Left renal pelvis (tissue), 4 donors: ENCODE measurements at places on chromosomes 2 and 18. TPM values are rescaled to one million over a fixed set of nuclear protein-coding genes. Genes with fewer than 3 reads are reported as not detected.

DNA sequence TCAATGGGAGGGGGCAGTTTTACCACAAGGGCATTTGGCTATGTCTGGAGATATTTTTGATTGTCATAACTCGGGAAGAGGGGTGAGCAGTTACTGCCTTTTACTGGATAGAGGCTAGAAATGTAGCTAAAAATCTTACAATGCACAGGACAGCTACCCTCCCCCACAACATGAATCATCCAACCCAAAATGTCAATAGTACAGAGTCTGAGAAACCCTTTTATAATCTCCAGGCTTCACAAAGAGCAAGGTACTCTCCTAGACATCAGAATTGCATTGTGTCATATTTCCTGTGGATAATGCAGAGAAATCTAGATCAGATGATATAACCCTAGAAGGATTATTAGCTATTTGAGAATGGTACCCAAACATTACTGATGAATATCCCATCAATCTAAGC lies 277.1 kb upstream of the NRP2 start:
- no peak for DNase-seq

DNA sequence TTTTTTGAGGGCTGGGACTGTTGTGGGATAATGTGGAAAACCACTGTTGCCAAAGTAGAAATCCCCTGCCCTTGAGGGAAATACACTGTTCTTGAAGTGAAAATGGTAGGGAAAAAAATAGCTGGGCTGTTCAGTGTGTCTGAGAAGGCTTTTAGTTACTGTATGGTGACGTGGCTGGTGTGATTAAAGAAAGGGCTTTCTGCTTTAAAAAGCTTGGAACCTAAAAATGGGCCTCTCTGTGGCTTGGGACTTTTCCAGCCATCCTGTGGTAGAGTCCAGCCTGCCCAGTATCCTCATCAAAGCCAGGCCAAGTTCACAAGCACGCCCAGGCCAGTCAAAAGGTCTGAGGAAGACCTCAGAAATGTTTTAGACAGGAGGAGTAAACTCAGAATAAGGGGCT lies 6.8 kb downstream of the MGAT5 start:
- no peak for DNase-seq

DNA sequence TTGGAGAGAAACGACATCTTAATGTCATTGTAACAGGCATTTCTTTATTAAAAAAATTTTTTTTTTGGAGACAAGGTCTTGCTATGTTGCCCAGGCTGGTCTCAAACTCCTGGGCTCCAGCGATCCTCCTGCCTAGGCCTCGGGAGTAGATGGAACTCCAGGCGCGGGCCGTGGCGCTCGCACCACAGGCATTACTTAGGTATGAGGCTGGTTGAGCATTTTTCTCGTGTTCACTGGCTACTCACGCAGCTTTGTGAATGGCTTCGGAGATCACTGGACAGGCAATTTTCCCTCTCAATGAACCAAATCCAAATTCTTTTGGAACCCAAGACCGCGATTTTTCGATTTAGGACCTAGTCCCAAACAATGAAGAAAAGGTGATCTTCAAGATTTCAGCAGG lies 795 bp upstream of the TCF7L1 start:
- DNase-seq = no peak

DNA sequence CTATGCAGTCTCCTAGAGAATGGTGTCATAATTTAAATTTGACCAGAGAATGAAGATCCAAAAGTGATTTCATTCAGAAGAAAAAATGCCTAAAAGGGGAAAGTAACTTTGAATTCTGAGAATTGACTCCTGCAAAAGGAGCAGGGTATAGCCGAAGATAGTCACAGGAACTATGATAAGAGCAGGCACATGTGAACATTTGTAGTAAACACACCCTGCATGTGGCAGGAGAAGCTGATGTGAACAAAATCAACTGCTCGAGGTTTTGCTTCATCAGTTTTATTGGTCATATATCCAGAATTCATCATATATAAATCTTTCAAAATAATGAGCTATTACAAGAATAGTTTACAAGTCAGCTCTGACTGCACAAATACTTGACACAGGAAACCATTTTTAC lies 14.0 kb downstream of the MCFD2 start:
- DNase-seq = no peak

- DNase-seq = no peak
Observed at GRCh38 chr2:175964195-175964594, 37.9 kb downstream of the LNPK start.

DNA sequence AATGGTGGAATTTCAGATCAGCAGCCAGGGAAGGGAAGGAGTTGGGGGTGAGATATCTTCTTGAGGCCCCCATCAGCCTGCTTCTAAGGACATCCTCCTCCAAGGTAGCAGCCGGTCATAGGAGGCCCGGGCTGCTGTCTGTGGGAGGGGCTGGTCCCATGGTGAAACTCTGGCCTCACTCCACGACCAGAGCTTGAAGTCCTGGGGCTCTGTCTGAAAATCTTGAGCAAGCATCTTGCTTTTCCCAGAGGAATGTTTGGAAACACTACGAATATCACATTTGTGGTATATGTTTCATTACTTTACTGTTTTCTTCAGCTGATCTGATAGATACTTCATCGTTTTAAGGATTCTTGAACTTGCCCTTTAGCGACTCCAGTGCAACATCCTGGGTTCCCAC lies 103.7 kb downstream of the CTAGE1 start:
- no peak for DNase-seq

DNA sequence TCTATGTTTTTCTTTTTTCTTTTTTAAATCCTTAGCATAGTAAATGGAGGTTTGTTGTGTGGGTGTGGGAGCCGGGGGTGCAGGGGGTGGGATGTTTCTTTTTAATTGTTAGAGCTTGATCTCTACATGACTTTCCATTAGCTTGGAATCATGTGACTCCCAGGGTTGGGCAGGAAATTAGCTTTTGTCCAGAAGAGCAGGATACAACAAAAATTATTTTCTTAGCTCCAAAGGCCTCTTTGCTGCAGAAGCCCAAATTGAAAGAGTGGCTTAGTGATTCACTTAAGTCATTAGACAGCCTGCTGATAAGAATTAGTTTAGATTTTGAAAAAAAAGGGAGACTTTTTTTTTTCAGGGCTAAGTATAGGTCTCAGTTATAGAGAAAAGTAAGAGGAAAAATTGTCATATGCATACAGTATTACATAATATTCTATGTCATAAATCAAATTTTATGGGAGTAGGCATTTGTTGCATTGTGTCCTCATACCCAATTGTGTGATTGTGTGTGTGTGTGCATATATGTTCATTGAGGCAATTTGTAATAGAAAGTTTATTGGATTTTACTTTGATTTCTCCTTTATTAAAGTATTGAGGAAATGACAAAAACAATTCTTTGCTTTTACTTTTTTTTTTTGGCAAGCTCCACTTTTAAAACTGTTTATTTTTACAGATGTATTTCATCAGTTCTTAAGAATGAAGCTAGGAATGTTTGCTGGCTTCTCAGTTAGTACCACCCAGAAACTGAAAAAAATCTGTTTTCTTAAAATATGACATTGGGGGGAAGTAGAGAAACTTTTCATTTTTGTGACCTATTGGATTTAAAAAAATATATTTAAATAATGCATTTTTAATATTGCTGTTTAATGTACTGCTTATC lies 47.4 kb downstream of the TSPYL6 start:
- DNase-seq = no peak

DNA sequence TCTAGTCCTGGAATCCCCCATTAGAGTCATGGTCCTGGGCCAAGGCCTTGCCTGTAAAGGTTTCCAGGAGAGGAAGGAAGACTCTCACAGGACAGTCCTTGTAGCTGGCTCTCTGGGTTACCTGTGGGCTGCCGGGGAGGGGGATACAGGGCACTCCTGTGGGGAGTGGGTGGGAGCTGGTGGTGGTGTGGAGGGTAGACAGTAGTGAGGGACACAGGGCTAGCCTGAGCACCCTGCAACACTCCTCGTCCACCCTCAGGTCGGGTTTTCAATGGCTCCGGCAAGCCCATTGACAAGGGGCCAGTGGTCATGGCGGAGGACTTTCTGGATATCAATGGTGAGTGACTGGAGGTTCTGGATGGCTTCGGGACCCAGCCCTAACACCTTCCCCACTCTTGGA lies 19.7 kb upstream of the ANKRD53 start:
- no peak for DNase-seq

DNA sequence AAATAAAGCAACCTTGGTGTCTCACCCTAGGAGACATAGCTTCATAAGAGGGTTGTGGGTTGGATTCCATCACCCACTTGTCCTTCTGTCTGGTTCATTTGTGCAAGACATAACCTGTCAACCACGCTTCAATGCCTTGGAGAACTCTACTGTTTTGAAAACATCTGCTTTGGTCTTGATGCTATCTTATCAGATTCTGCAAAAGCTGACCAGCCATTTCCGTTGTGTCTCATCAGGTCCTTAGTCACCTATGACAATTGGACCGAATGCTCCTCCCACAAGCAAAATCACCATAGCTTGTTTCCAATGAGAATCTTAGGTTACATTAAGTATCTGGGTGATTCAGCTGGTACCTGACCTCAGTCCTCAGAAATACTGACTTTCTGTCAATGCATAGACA lies 35.4 kb downstream of the STAT4 start:
- no peak for DNase-seq

DNA sequence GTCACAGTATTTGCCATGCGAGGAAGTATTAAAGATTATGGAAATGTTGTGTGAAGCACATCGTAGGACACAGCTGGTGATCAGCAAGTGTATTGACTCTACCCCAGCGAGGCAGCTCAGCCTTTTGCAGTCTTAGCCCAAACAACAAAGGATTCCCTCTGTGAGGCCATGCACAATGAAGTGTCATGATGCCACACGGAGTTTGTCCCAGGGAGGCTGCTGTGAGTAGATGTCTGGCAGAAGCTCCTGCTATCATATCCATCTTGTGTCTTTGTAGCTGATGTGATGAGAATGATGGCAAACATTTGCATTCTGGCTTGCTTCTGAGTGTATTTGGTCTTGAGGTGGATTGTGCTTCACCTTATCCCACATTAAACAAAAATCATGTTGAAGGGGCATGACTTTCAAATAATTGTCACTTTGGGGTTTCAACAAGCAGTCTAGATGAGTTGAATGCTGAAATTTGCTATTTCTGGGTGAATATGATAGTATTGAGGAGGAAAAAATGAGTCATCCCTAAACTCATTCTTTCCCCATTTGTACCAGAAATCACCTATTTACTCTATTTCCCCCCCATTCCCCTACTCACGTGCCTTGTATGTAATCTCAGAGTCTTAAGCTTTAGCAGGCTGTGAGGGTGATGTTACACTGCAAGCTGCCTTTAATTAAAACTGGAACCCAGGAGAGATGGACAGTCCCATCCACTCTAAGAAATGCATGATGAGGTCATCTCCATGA lies 273.5 kb downstream of the RNF144A start:
- no peak for DNase-seq

DNA sequence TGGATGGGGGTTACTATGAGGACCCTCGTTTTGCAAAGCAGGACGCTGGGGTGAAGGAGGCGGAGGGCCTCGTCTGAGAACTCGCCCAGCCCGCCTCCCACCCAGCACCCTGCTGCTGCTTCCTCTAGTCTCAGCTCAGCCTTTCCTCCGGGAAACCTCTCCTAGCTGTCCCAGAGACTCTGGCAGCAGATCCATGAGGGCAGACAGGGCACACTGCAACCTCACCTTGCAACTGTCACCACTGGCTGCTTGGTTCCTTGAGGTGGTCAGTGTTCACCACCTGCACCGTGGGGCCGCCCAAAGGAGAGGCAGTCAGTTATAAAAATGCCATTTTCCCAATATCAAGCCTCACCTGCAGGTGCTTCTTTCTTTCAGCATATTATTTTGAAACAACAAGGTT lies 45.6 kb downstream of the PARD6G start:
- no peak for DNase-seq

DNA sequence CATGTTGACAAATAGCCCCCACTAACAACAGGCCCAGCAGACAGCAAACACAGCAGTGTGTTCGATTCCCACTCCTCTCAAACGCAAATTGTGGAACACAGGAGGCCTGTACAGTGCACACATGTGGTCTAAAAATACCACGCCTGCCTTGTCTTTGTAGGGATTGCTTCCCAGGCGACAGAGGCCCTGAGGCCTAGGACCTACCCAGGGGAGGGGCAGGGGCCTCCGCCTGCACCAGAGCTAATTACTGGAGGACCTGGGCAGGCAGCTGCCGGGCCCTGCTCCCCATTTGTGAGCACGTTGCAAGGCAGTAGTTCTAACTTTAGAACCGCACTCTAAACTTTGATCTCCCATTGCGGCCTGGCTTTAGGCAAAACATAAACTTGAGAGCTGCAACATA lies 316.0 kb downstream of the TXNL1 start:
- DNase-seq = no peak

- no peak for DNase-seq
Observed at GRCh38 chr2:58146707-58147106, 94.4 kb downstream of the FANCL start.

DNA sequence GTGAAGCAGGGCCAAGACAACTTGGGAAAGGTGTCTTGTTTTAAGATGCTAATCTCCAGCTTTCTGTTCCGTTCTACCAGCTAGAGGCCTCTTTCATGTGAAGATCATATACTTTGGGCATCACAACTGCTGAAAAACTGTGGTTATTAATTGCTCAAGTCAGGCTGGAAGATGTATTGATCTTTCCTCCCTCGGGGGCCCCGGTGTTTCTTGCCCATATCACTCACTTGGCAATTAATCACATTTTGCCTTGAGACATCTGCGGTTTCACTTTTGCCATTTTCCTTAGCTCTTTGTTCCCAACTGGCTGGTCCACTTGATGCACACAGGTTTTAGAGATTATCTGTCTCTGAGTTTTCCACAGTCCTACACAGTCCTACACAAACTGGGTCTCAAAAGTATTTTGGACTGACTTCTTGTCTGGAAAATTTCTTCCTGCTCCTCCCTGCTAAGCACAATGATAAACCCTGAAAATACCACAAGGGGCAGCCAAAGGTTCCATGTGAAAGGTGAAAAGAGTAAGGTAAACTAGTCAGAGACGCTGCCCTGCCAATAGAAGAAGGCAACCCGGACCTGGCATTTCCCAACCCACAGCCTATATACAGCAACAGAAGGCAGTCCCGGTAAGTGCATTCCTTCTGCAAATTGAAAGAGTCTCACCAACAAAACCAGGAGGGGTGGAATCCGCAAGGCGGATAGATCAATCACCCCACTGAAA lies 181.0 kb downstream of the AFF3 start:
- no peak for DNase-seq

- no peak for DNase-seq
Observed at GRCh38 chr18:68548904-68549870, 165.7 kb downstream of the TMX3 start.

DNA sequence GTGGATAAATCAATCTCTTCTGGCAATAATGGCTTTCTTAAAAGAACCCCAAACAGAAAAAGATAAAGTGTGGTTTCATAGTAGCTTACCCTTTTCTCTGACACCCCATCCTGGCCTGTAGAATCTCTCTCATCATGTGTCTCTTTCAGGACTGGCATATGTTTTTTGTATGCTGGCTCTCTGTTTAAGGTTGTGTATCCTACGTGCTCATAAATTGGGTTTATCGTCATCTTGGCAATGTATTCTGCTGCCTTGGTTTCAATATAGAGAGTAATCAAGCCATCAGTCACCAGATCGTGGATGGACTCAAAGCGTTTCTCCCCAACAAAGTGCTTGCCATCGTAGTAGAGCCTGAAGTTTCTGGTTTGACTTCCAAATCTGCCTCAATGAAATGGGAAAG lies 113.5 kb upstream of the CHRNA1 start:
- no peak for DNase-seq

- no peak for DNase-seq
Observed at GRCh38 chr2:220916931-220917330, 655.2 kb downstream of the EPHA4 start.

TMEM185B gene
- polyA plus RNA-seq = 25.9 TPM

SIX3 gene
- not detected for polyA plus RNA-seq

CCDC74B gene
- polyA plus RNA-seq = 12.1 TPM

POMC gene
- 4.9 TPM for polyA plus RNA-seq

MREG gene
- polyA plus RNA-seq = 4.7 TPM

SEC11C gene
- 37.5 TPM for polyA plus RNA-seq

CABLES1 gene
- polyA plus RNA-seq = 23.4 TPM

GMCL1 gene
- 32.7 TPM for polyA plus RNA-seq

FEV gene
- 0.11 TPM for polyA plus RNA-seq

OTOF gene
- polyA plus RNA-seq = 0.32 TPM

C2orf72 gene
- polyA plus RNA-seq = 3.7 TPM
